ENCODE measurements at places on chromosomes 4 and X.

DNA sequence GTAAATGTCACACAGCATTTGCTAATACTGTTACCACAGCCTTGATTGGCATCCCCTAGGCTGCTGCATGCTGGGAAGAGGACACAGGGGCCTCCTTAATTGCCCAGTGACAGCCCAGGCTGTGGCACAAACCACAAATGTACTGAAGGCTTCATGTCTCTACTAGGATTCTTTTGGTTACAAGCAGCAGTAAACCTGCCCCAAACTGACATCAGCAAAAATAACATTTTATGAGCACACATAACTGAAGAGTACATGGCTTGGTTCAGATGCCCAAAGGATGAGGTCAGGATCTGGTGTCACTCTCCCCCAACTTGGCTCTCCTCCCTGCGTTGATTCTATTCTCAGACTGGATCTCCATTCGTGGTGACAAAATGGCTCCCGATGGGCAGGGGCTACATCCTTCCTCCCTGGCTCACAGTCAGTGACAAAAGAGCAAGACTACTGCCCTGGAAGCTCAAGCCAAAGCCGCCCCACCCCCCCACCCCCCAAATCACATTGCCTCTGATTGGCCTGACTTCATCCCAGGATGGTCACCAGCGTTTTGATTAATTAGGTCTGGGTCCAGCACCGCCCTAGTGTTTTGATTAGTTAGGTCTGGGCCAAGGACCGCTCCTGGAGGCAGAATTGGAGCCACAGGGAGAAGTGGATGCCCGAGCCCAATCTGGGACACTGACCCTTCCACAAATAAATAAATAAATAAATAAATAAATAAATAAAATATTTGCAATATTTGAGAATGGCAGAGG is 180.5 kb upstream of the RBPJ start:
- DNase-seq: no peak

DNA sequence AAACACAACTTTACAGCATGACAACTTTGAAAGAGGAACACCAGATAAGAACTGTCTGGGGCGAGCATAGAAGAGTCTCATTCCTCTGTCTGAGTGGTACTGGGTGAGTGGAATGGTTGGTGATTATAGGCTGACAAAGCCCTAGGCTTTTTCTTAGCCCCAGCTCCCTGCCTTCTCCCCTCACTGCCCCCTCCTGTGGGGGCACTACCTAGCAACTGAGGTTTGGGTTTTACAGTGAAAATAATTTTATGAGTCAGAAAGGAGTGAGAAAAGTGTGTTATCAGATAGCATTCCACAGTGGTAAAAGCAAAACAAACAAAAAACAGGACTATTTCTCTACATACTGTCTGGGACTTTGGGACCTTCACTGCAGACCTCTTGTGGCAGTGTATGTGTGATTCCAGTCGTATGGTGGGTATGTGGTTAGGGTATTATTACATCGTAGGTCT is 10.5 kb upstream of the TMEM165 start:
- DNase-seq: no peak

DNA sequence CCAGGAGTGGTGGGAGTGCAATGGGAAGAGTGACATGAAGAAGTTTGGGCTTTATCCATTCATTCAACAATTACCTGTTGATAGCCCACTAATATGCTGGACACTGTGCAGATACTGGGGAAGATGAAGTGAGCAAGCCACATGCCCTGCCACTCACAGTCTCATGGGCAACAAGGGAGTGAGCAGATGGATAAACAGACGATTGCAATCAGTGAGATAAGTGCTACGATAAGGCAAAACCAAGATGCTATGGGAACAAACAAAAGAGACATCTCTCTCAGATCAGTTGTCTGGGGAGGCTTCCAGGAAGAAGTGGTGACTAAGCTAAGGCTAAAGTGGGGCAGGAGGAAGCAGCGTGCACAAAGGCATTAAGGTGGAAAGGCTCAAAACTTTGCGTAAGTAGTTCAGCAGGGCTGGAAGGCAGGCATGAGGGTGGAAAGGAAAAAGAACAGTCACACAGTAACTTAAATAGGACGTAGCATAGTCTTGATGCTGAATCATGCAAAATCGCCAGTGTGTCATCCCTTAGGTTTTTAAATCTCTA is 31.7 kb downstream of the GAB3 start:
- DNase-seq: no peak

- no peak for DNase-seq
These were observed 103.0 kb downstream of the ZNF518B start for GRCh38 chr4:10354225-10354624.

- DNase-seq: no peak
These were observed 39.4 kb downstream of the ERVMER34-1 start for GRCh38 chr4:52711834-52712250.

DNA sequence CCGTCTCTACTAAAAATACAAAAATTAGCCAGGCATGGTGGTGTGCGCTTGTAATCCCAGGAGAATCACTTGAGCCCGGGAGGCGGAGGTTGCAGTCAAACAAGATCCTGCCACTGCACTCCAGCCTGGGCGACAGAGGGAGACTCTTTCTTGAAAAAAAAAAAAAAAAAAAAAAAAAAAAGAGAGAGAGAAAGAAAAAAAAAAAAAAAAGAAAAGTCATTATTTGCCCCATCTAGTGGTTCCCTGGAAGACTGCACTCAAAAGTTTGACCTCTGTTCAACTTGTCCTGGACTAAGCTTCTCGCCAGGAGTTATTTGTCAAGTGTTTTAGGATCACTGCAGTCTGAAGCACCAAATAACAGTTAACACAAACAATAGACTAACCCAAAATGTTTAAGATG is 45.3 kb upstream of the KCTD8 start:
- DNase-seq: no peak

- no peak for DNase-seq
These were observed 632 bp upstream of the PCDH7 start for GRCh38 chr4:30719454-30720020.

- no peak for DNase-seq
These were observed 419 bp downstream of the ADD1 start for GRCh38 chr4:2843941-2844584.

- DNase-seq: peak; percentile 60
These were observed at the start of gene SPINK2 for GRCh38 chr4:56821381-56822243. Gene SPINK2, minus strand, starts transcription at chr4:56821701. Its CDS starts 39 bp downstream, at chr4:56821662.

DNA sequence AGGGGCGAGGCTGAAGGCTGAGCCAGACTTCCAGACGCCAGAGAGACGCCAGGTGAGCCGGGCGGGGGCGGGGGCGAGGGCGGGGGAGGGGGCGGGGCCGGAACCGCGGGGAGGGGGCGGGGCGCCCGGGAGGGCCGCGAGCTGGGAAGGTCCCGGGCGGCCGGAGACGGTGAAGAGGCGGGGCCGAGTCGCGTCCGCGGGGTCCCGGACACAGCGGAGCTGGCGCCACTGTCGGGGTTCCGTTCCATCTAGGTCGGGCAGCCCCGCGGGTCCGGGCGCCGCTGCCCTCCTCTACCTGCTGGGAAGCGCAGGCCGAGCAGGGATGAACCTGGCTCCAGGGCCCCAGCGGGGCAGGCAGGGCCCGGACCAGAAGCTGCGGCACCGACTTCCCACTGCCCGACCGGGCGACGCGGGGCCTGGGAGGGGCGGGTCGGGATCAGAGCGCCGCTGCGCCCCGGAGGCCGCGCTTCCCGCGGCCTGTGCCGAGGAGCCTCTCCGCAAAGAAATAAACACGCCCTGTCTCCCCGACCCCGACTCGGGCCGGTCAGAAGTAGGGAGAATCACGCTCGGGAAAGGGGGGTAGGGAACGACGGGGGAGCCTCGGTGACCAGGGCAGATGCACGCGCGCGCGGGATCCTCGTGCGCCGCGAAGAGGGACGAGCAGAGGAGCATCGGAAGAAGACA is 10.6 kb downstream of the HMX1 start:
- DNase-seq: no peak

Data from T-cell (primary cell).